Fibroblast of gingiva (primary cell): ENCODE measurements at places on chromosomes 12 and 14.

GRCh38 chr14:46840944-46841720 lies 189.6 kb upstream of the RPL10L start:
- DNase-seq: no peak

DNA sequence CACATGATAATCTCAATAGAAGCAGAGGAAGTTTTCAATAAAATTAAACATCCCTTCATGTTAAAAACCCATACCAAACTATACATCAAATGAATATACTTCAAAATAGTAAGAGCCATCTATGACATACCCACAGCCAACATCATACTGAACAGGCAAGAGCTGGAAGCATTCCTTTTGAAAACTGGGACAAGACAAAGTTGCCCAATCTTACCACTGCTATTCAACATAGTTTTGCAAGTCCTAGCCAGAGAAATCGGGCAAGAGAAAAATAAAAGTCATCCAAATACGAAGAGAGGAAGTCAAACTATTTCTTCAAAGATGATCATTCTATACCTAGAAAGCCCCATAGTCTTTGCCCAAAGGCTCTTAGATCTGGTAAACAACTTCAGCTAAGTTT lies 454.7 kb upstream of the PRICKLE1 start:
- DNase-seq: peak; percentile 78

DNA sequence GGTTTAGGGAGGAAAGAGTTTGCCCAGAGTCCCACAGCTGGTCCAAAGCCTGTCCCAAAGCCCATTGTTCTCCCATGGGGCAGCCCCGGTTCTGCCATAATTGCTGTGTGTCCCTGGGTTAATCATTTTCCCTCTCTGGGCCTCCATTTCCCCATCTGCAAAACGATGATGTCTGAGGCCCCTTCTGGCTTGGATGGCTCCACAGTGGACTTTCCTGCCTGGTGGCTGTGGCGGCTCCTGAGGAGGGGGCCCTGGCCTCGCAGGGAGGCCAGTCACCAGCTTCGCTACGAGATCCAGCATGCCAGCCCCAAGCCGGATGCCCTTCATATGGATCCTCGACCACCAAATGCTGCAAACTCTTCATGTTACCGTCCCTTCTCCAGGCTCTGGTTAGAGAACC lies 37.5 kb upstream of the PPP1R13B start:
- no peak for DNase-seq

GRCh38 chr12:89537389-89537788 lies 11.5 kb upstream of the POC1B start:
- no peak for DNase-seq

- no peak for DNase-seq
Observed at GRCh38 chr12:120238839-120239445, 26.6 kb downstream of the PXN start.
